ENCODE measurements at places on chromosomes 2 and 18.

DNA sequence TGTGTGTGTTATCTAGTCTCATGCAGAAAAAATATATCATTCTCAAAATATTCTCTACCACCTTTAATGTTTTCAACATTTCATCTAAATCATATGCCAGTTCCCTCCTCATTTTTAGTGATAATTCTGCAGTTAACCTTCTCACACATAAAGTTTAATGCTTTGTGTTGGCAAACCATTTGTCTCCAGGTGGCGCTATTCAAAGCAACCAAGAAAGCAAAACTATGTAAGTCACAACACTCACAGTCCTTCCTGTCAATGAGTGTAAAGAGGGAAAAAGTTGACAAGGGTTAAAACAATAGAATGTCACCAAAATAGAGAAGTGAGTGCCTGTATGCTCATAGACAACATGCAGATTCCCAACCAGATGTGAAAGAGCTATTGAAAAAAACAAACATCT, 961.6 kb upstream of the LRRTM1 start:
- DNase-seq = no peak

DNA sequence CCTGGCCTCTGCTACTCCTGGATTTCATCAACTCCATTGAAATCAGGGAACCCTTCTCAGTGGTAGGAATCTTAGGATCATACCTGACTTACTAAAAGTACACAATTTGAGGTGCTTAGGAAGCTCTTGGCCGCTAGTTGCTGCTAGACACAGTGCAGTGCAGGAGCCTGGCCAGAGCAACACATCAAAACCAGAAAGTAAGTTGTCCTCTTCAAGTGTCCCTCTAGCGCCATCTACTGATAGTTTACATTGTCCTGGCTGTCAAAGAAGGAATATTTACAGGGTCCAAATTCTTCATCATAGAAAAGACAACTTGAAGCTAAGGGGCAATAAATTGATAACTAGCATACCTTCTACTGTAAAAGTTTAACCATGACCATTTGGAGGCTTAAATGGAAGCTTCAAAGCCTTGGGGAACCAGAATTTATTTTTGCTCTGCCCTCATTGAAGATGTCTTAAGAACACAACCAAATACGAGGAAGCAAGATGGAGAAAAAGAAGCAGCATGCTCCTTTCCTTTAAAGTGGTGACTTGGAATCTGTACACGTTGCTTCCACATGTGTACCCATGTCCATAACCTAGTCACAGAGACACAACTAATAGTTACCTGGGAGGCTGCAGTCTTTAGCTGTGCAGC, 889.1 kb upstream of the GCFC2 start:
- peak; percentile 7 for DNase-seq

GRCh38 chr2:209324281-209324680, 99.6 kb upstream of the MAP2 start:
- no peak for DNase-seq

- DNase-seq = no peak
Observed at GRCh38 chr2:70638561-70638960, 84.9 kb upstream of the TGFA start.

GRCh38 chr18:40852406-40852805, 1102.6 kb upstream of the PIK3C3 start:
- DNase-seq = no peak

GRCh38 chr2:112867701-112868631, 31.4 kb upstream of the IL1B start:
- DNase-seq = no peak

DNA sequence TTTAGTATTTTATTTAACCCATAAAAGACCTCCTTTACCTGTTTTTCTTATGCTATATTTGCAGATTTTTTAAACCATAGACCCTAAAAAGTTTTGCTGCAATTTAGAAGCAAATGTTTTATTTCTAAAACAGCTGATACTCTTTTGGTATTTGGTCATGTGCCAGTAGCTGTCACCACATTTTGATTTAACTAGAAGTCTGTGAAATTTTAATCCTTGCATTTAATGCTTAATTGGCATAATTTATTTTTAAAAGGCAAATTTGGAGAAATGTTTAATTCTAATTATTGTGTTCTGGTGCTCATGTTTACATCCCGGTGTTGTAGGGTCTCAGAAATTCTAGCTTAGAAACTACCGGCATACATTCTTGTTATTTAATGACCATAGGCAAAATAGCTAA, 111.8 kb downstream of the TTC27 start:
- DNase-seq = no peak

DNA sequence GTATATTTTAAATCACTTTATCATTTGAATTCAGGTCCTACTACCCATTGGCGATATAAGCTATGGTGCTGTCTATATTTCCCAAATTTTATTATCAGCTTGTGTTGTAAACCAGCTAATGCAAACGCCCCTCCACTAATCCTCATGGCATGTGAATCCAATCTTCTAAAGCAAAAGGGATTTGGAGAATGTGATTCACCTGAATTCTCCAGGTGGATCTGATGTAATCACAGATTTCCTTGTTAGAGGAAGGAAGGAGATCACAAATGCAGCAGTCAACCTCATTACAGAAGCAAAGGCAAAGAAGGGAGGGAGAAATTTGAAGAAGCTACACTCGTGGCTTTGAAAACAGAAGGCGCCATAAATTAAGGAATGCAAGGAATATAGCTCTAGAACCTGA, 431.1 kb upstream of the CDH19 start:
- no peak for DNase-seq

GRCh38 chr18:10215446-10215845, 239.0 kb upstream of the APCDD1 start:
- DNase-seq = no peak

GRCh38 chr2:233089851-233090250, 29.7 kb downstream of the INPP5D start:
- DNase-seq = no peak

DNA sequence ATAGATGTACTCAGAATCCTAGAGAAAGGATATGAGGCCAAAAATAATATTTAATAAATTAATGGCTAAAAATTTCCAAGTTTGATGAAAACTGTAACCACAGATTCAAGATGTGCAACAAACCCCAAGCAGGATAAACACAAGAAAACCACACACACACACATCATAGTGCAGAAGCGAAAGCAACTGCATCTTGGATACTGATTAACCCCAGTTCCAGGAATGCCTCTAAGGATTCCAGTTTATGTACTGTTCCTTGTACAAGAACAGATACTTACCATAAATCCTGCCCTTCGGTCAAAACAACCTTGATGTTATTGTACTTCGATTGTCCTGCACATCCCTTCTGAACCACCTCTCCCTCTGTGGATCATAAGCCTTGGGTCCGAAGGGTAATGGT, 122.8 kb upstream of the PID1 start:
- no peak for DNase-seq

DNA sequence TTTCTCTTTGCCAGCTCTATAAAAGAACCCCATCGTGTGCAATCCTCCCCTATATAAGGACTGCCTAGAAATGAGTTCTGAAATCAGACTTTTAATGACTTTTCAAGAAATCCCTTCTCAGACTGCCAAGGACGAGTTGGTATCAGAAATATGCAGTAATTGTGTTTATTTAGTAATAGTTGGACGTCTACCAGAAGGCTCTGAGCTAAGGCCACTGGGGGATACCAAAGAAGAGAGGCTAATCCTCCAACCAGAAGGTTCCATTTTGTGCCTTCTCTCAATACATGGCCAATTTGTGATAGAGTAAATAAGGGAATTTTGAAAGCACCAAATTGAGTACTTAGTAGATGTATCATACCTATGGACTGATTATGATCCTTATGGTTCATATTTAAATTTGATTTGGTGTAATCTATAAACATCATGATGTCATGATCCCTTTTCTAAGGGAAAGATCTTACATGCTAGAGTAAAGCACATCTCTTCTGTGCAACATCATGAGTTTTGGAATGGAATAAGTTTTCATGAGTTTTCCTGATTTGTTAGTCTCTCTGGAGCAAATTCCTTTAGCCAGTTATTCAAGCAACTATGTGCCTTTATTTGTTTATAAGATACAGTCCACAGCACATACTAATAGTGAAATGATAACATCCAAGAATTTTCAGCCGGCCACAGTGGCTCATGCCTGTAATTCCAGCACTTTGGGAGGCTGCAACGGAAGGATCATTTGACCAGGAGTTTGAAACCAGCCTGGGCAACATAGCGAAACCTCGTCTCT, 82.2 kb upstream of the LTBP1 start:
- no peak for DNase-seq

- no peak for DNase-seq
Observed at GRCh38 chr2:123080331-123080730, 944.8 kb upstream of the CNTNAP5 start.

GRCh38 chr2:134367213-134367612, 113.3 kb downstream of the MGAT5 start:
- DNase-seq = no peak

- no peak for DNase-seq
Observed at GRCh38 chr2:70041663-70042062, 45.6 kb upstream of the PCBP1 start.

DNA sequence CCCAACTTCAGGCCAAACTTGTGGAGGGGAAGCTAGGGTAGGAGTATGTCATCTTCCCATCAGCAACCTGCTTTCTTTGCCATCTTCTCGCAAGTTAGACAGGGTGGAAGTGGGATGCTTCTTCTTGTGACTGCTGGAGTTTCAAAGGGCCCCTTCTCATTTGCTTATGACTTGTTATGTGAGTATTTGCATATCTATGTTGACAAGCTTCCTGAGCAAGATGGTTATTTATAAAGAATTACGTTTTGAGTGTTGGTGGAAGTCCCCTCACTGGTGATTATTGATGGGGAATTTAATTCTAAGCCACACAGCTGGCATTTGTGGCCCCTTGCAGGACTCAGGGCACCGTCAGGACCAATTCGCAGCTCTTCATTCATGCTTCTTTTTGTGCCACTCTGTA, 791.0 kb downstream of the LRRTM4 start:
- DNase-seq = no peak

DNA sequence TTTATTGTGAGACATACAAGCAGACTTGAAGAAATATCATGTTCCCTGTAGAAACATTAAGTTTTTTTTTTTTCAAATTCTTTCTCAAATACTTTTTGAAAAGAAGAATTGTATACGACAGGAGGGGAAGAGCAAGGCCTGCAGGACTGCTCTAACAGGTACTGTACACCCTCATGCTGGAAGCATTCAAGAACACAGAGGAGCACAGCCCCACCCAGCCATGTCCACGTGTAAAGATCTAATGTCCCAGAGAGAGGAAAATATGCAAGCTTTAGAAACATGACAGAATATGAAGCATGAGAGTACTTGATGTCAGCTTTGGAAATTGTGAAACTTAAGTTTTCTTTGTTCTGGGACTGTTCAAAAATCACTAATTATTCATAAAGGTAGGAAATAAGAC, 191.6 kb downstream of the TTC32 start:
- DNase-seq = no peak

DNA sequence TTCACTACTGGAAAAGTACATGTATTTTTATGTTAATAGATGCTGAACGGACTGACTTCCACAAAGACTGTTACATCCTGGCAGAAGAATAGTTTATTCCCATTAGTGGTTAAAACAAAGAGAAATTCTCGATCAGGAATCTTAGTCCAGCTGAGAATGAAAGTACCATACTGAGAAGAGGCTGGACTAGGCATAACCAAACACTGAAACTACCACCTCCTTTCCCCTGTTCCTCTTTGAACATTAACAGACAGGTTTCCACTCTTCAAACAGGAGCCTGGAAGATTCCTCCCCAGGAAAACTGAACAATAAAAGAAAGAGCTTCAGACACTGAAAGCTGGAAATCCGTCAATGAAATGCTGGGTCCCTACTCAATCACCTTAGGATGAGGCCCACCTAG, 25.8 kb downstream of the LDAH start:
- DNase-seq = no peak

DNA sequence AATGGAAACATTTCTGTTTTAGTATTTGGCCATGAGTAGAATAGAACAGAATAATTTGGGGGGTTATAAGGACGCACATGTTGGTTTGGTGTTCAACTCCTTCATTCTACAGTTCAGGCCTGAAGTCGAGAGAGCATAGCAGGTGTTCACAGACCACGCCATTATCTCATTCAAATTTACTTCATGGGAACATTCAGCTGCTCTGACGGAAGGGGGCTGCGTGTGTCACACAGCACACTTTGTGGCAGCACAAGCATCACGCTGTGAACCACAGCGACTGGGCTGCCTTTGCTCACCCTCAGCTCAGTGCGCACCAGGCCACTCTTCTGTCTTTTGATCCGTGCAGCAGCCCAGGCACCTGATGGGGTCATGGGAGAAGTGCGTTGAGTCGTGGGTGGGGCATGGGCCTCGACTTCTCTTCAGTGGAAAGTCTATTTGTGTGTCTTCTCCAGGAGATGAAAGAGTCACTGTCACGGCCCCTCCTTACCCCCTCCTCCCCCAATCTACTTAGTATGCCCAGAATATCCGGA, 348.6 kb upstream of the SALL3 start:
- DNase-seq = no peak

DNA sequence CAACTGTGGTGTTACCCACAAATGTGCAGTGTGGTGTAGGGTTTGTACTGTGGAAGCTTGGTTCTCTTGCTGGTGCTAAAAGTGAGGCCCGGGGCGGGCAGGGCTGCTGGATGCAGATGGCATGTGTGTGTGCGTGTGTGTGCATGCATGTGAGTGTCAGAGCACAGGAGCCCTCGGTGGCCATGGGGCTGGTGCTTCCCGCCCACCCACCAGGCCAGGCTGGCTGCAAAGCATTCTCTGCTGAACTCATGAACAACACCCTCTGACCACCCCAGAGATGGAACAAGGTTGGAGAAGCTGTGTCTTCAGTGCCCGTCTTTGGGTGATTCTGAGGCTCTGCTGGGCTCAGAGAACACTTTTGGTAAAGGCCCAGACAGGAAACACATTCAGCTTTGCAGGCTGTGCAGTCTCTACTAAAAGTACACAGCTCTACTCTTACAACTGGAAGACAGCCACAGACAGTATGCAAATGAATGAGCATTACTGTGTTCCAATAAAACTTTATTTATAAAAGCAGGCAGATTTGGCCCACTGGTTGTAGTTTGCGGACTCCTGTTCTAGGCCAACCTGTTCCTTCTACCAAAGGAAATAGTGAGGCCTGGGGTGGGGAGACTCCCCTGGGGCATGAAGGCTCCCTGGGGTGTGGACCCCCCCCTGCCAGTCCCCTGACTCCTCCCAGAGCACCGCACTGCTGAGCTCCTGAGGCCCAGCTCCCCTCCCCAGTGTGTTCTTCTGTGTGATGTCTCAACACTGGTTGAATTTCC, 225.3 kb upstream of the HDAC4 start:
- DNase-seq = no peak

DNA sequence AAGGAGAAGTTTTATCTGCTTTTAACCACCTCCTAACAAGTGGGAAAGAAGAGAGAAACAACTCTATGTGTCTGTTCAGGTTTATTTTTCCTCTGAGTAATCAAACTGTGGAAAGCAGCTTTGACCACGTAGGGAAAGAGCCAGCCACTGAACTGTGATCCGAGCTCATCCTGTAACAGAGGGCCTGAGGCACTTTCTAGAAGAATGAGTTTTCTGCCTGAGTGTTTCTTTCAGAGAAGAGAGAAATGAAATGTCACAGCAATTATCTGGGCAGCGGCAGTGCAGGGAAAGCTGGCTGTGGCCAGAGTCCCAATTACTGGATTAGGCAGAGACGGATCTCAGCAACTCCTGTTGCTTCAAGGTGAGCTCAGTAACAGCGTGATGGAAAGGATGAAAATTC, 151.9 kb downstream of the CD226 start:
- no peak for DNase-seq

Measured in 8988T (cell line).